Fibroblast of mammary gland (primary cell): ENCODE measurements at places on chromosomes 6 and 20.

- DNase-seq = no peak
These were observed 88.6 kb downstream of the PDE10A start for GRCh38 chr6:165574220-165575157.

DNA sequence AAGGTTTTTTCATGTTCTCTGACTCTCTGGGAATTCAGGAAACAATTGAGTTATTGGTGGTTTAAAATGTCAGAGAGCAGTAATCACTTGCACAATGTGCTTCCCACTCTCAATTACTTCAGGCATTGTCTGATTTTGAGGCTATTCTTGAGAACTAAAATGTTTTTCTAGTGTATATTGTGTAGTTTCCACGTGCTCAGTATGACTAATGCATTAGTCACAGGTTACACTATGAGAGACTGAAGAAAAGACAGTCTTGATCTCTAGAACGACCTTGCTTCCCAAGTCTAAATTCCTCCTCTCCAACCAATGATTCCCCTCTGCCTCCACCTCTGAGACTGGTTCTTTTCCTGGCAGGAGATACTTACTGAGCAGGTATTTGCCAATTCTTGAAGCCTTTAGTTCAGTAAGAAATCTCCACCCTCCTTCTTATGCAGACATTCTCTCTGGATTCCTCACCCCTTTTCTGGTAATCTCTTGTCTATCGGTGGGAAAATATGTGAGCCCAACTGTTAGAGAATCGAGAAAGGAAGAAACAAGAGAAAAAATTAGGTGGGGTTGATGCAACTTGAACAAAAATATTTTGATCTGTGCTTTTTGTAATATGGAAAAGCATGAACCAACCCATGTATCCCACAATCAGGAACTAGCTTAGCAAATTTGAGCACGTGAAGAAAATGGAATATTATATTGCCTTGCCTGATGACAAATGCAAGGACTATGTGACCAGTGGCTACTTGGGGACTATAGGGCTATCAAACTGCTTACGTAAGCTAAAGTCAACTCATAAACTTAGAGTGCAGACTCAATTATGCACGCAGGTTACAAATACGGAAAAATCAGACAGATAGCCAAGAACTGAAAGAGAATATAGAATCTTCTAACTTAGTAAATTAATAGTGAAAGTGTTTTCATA is 61.1 kb upstream of the SLC22A16 start:
- DNase-seq = peak; percentile 98

DNA sequence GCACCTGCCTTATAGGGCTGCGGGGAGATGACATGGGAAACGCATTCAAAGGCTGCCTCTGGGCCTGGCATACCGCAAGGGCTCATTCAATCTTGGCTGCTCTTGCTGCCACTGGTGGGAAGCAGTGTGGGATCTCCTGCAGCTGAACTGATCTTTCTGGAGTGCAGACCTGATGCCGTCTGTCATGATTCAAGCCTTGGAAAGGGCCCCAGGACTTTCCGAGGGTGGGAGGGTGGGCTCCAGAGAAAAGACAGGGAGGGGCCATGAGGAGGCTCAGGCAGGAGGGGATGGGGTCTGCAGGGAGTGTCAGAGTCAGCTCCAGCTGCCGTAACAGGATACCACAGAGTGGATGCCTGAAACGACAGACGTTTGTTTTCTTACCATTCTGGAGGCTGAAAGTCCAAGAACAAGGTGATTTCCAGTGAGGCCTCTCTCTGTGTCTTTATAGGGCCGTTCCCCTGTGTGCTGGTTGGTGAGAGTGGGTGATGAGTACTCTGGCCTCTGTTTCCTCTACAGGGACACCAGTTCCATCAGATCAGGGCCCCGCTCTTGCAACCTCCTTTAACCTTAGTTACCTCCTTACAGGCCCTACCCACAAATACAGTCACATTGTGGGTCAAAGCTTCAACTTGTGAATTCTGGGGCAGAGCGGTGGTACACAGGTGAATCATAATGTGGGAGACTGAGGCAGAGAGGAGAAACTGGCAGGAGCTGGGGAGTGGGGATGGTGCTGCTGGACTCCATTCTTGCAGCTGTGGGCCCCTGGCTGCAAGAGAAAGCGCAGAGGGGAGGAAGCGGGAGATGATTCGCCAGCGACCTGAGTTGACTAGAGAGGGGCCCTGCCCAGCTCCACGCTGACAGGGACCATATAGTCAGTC is 148.4 kb downstream of the SYCP2 start:
- no peak for DNase-seq

DNA sequence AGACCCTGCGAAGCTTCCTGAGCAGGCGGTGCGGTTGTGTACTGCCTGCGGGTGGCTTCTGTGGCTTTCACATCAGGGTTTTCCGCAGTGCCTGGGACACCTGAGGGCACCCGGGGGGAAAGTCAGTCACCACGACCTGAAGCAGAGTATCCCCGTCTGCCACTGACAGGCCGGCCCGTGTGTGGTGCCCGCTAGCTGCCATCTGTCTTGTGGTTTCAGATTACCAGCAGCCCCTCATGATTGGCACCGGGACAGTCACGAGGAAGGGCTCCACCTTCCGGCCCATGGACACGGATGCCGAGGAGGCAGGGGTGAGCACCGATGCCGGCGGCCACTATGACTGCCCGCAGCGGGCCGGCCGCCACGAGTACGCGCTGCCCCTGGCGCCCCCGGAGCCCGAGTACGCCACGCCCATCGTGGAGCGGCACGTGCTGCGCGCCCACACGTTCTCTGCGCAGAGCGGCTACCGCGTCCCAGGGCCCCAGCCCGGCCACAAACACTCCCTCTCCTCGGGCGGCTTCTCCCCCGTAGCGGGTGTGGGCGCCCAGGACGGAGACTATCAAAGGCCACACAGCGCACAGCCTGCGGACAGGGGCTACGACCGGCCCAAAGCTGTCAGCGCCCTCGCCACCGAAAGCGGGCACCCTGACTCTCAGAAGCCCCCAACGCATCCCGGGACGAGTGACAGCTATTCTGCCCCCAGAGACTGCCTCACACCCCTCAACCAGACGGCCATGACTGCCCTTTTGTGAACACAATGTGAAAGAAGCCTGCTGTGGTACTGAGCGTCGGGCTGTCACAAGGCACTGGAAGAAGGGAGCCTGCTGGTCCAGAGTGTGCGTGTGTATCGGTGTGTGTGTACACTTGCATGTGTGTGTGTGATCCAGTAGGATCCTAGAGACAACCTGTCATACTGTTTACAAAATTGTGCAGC is 54.4 kb downstream of the GOPC start:
- DNase-seq = peak; percentile 47

DNA sequence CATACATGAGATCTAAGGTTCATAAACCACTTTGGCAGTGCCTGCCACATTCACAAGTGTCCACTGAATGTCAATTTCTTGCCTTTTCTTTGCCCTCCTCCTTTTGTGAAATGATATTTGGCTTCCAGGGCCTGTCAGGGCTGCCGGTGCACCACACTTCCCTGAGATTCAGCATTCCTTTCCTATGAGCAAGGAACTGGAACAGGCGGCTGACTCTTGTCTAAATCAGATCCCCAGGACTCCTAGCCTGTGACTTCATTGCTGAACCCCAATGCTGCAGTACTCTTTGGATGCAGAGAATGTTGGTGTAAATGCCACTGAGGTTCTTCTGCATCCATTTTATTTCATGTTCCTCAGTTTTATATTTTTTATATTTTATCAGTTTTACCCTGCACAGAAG is 172.2 kb downstream of the ARID1B start:
- DNase-seq = peak; percentile 61

DNA sequence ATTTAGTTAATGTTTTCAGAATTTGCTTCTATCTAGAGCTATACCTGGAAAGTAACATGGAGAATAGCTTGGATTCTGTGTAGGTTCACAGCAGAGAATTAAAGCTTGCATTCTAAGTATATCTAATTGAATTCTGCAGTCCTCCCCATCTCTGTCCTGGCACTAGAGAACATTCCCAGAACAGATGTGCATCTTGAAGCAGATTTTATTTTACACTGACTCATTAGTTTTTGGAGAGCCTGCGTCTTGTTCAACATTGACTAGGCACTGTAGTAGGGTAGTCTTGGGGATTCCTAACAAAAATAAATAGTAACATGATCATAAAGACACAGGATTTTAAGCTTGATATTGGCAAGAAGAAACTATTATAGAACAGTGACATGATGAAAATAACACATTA is 36.2 kb upstream of the BAG2 start:
- DNase-seq = peak; percentile 47

DNA sequence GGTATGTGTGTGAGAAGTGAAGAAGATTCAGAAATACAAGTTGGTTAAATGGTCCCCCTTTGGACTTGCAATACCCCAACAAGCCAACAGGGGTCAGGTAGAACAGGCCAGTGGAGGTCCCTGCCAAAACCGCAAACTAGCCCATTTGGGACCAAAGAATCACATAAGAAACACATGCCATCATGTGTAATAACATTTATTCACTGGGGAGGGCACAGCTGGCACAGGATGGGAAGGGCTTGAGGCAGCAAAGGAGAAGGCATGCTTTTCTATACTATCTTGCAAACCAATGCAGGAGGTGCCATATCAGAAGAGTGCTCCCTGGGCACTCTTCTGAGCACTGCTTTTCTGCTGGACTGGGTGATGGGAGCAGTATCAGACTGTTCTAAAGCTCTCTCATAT is 116.1 kb upstream of the TRAF3IP2 start:
- DNase-seq = peak; percentile 91

DNA sequence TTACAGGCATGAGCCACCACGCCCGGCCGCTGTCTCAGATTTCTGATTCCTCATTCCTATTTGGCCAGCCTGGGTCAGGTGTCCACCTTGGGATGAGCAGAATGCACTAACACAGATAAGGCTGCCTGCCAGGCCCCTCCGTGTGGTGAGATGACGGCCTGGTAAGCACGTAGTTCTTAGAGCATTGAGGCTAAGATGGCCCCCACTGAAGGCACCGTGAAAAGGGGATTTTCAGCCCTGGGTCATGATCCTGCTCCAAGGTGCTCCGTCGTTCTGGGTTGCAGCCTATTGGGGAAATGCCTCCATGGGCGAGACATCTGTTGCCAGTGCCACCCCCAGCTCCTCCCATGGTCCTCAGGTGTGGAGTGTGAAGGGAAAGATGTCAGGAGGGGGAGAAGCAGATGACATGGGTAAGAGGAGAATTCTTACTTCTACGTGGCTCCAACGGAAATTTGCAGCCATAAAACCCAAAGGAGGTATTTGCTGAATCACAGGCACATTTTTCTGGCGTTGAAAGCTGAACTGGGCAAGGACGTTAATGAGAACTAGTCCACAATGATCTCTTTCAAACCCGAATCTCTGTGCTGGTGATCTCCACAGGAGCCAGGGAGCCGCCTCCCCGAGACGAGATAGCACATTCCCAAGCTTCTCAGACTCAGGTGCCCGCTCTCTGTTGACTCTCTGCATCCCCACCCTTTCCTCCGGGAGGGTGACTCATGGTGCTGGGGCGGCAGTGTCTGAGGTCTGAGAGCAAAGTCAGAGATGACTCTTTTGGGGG is 34.0 kb upstream of the BMP6 start:
- peak; percentile 77 for DNase-seq

DNA sequence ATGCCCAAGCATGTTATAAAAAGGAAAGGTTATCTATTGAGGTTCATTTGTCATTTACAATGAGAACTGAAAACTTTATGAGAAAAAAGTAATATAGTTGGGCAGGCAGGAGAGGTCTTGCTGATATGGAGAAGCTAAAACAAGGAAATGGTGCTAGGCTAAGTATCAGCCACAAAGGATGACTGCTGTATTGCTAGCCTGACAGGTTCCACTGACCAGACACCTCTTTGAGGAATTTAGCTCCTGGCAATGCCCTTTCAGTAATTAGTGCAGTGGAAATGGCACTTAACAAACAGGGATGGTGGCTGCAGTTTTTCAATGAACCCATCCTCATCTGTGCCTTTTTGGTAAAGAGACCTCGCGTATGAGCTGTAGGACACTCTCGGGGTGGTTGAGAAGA is 284.4 kb downstream of the ZFAND3 start:
- DNase-seq = no peak

- no peak for DNase-seq
These were observed 47.1 kb downstream of the SCAND1 start for GRCh38 chr20:35907017-35907701.

- no peak for DNase-seq
These were observed 10.5 kb downstream of the SGK2 start for GRCh38 chr20:43569282-43569681.

DNA sequence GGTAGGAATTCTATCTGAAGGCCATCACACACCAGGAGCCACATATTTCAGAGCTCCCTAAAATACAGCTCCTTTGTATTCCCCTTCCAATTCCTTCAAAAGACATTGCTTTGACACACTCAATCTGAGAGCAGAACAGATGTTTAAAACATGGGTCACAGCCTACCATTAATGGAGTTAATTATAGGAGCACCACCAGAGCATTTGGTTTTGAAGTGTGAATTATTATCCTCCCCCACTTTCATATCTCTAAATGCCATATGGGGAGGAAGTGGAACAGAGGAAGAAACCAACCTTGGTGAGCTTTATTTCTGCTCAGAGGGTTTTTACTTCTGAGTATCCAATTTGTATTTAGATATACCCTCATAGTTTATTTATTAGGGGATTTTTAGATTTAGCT is 50.7 kb upstream of the TNFRSF21 start:
- DNase-seq = no peak

DNA sequence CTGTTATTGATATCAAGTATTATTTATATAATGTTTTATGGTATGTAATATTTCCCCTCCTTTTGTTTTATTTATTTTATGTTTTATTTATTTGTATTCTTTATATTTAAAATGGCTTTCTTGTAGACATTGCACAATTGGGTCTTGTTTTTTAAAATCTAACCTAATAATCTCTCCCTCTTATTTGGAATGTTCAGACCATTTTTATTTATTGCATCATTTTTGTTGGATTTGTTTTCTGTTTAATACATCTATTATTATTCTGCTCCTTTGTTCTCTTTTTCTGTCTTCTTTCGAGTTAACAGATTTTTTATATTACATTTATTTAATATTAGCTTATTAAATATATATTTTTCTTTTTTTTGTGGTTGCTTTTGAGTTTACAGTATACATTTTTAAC is 43.1 kb upstream of the SLC35B3 start:
- DNase-seq = no peak

- no peak for DNase-seq
These were observed 52.0 kb downstream of the ADGRF1 start for GRCh38 chr6:46990031-46990644.

- DNase-seq = no peak
These were observed 2.2 kb downstream of the MLN start for GRCh38 chr6:33801611-33802010.

DNA sequence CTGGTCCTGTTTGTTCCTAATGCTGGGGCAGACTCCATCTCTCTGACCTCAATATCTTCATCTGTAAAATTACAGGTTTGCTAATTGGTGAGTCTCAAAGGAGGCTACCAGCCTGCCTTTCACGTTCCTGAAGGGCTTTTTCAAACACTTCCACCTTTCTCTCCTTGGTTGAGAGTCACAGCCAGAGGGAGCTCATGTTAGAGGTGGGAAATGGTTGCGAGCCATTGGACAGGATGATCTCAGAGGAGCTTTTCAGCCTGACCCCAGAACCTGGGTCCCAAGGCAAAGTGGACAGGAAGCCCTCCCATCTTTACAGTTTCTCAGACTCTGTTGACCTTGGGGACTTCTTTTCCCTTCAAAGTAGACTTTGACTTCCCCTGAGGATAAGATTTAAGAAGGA is 37.6 kb downstream of the NDUFAF5 start:
- DNase-seq = no peak

GRCh38 chr6:56970849-56971248 is 15.9 kb downstream of the BEND6 start:
- DNase-seq = no peak

GRCh38 chr6:64926051-64926450 is 781.0 kb downstream of the EYS start:
- DNase-seq = no peak
